ENCODE measurements at places on chromosomes 6 and 20. TPM values are rescaled to one million over a fixed set of nuclear protein-coding genes. Genes with fewer than 3 reads are reported as not detected.

The RSPH9 gene
- total RNA-seq, result 0.86 TPM

The ECT2L gene
- not detected for total RNA-seq

The LRRC73 gene
- total RNA-seq, result under 0.01 TPM

The TRIM15 gene
- not detected for total RNA-seq

GRCh38 chr6:36187446-36187845 is 9.1 kb upstream of the BRPF3 start:
- DNase-seq, result no peak

DNA sequence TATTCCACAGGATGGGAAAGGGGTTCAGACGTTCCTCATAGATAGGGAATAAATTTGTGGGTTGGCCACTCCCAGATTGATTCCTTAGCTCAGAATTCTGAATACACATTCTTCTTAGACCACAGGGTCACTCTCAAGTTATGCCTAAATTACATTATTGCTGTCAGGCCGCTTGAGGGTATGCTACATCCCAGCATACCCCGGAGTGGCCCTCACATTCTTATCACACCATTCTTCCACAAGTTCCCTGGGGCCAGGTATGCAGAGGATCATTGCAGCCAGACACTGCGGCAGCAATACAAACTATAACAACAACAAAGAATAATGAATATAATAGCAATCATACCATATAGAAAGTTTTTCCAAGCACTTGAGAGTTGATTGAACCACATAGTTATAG is 237.9 kb upstream of the SOX4 start:
- no peak for DNase-seq

DNA sequence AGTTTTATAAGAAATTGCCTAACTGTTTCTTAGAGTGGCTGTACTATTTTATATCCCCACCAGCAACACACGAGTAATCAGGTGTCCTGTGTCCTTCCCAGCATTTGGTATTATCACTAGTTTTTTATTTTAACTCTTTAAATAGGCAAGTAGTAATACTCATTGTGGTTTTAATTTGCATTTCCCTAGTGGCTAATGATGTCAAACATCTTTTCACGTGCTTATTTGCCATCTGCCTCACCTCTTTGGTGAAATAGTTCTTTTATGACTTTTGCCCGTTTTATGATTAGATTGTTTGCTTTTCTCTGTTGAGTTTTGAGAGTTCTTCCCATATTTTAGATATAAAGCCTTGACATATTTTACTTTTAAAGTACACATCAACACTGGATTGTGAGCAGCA is 57.8 kb downstream of the GCLC start:
- no peak for DNase-seq

GRCh38 chr20:24665741-24666191 is 196.3 kb downstream of the SYNDIG1 start:
- no peak for DNase-seq

DNA sequence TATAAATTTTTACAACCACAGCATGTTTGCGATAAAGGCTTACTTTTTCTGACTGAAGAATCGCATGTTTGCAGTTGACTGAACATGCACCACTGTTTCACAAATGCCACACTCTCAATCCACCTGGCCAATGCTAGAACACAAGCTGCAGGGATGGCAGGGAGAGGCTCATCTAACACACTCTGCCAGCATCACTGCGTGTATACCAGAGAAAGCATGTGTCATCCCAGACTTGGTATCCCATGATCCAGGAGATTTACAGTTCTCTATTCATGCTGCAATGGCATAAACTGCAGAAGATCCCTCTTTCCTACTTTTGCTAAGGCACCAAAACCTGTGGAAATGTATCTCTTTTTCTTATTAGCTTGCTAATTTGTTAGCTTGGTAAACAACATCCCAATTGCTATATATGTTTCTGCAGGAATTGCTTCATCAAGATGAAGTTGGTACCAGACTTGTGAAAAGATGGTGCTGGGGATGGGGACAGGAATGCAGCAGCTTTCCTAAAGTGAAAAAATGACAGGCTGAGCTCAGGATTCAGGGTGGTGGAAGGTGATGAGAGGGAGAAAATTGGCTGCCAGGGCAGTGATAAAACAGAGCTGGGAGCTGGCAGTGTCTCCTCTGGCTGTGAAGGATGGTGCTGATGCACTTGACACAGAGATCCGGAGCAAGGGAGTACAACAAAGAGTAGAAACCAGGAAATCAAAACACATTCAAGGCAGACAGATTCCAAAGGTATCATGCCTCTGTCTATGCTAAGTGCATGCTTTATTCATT is 186.9 kb downstream of the HIVEP2 start:
- DNase-seq, result no peak

DNA sequence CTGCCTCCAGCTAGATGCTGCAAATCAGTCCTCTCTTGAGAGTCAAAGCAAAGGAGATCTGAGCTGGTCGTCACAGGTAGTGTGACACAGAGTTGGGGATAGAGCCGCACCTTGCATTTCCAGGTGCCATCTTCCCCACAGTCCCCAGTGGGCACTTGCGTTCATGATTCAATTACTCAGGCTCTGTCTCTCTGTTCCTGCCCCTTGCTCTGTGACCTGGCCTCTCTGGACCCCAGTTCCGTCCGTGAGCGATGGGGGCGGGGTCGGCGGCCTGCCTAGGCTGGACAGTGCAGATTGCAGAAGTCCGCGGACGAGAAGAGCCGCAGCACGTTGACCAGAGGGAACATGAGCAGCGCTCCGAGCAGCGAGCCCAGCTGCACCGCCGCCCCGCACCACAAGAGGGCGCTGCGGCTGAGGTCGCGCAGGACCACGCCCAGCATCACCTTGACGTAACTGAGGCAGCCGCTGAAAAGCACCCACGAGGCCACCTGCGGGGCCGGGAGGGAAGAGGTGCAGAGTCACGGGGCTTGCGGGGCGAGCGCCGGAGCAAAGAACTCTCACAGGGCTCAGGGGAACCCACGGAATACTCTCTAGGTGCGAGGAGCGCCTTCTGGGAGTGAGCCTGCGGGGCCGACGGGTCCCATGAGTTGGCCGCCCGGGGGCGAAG is 7.4 kb downstream of the SLC52A3 start:
- peak; percentile 12 for DNase-seq

DNA sequence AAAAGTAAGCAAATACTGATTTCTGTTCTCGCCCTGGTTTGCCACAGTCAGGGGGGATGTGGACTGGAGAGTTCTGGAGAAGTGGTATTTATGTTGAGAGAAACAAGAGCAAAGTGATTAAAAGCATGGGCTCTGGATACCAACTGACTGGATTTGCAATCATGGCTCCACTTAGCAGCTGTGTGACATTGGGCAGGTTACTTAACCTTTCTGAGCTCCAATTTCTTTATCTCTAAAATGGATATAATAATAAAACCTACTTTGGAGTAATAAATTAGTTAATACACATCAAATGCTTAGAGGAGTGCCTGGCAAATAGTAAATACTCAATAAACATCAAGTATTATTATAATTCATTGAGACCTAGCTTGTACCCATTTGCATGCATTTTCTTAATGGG is 111.7 kb downstream of the CLIC5 start:
- DNase-seq, result no peak

GRCh38 chr6:42185597-42185996 is 9.2 kb downstream of the GUCA1B start:
- no peak for DNase-seq

- DNase-seq, result no peak
These were observed 2.9 kb upstream of the GZF1 start for GRCh38 chr20:23358923-23359593.

All from fibroblast of villous mesenchyme (primary cell).